ENCODE measurements at places on chromosomes 11 and 22. TPM values are rescaled to one million over a fixed set of nuclear protein-coding genes. Genes with fewer than 3 reads are reported as not detected.

Gene KRTAP5-5
- total RNA-seq = not detected

Gene TREH
- not detected for total RNA-seq

- H3K27ac ChIP-seq = peak overlapping the region; percentile 22
- no peaks in the 10 kb centered on the region for H3K36me3 ChIP-seq
- peak overlapping the region; percentile 70 for H3K4me3 ChIP-seq
Observed at GRCh38 chr22:36027579-36027934, 1.1 kb downstream of the RBFOX2 start.

DNA sequence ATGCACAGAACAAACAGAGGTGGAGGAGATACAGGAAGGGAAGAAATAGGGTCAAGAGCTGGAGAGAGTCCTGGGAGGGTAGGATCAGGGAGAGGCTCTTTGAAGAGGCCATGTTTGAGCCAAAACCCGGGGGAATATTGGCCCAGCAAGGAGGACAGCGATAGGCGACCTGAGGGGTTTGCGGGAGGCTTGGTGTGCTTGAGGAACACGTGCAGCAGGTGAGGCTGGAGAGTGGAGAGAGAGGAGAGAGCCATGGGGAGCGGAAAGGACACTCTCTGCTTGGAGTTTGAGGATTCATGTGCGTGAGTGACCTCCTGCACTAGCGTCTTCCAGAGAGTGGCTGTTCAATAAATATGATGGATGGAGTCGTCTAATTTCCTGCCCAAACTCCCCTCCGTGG is 4.7 kb upstream of the B3GAT1 start:
- no peaks in the 10 kb centered on the region for H3K36me3 ChIP-seq
- no peak overlapping the region for H3K4me3 ChIP-seq
- no peak for DNase-seq
- H3K27me3 ChIP-seq = peaks cover 37% of the 10 kb centered on the region
- H3K4me1 ChIP-seq = peaks cover 6% of the 10 kb centered on the region

DNA sequence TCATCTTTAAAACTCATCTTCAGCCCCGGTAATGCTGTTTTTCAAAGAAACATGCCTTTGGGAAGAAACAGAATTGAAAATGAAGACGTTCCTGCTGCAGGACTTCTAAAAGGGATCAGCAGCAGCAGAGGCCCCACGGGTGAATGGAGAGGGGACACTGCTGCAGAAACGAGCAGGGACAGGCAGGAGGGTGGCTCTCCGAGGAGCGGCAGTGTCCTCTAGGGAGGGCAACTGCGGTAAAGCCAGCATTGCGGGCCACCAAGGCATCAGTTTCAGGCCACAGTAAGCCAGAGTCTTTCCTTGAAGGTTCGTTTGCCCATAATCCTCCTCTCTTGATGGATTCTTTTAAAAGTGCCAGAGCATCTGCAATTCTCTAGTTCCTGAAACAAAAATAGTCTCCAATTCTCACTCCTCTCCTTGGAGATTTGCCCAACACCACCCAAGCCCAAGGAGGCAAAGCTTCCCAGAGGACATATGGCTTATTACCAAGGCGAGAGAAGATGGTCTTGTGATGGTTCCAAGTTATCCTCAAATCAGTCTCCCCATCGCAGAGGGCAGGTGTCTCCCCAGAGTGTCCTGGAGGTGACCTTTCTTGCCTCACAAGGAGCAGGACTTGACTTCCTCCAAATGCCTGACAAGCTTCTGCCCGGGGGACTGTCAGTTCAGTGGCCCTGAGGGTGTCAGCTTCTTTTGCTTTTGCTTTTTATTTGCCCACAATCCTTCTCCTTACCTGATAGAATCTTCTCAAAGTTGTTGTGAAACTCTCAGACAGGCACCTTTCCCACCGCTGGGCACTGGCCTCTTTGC is 341.1 kb upstream of the B3GAT1 start:
- H3K4me1 ChIP-seq = no peaks in the 10 kb centered on the region
- no peak overlapping the region for H3K27ac ChIP-seq
- DNase-seq = no peak
- no peak overlapping the region for H3K4me3 ChIP-seq

GRCh38 chr11:73671701-73672100 is 25.3 kb downstream of the PLEKHB1 start:
- H3K27me3 ChIP-seq = no peaks in the 10 kb centered on the region
- H3K27ac ChIP-seq = no peak overlapping the region
- no peak for DNase-seq
- no peaks in the 10 kb centered on the region for H3K4me1 ChIP-seq
- peaks cover 4% of the 10 kb centered on the region for H3K36me3 ChIP-seq

DNA sequence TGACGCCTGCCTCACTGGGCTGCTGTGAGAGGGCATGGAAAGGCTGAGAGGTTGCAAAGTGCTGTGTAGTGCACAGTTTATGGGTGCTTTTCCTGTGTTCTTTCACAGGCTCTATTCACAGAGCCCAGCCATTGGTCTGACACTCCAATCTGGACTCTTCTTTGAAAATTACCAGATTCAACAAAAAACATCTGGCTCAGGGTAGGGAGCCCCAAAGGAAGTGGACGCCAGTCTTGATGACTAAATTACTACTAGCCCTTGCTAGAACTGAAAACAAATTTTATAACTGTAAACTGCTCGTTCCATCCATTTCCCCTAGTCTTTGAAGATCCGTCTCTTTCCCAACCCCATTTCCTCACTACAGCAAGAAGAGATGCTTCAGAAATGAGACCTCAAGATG is 178.6 kb downstream of the TENM4 start:
- no peak overlapping the region for H3K27ac ChIP-seq
- H3K4me3 ChIP-seq = no peak overlapping the region
- no peaks in the 10 kb centered on the region for H3K27me3 ChIP-seq
- no peaks in the 10 kb centered on the region for H3K36me3 ChIP-seq
- DNase-seq = no peak

DNA sequence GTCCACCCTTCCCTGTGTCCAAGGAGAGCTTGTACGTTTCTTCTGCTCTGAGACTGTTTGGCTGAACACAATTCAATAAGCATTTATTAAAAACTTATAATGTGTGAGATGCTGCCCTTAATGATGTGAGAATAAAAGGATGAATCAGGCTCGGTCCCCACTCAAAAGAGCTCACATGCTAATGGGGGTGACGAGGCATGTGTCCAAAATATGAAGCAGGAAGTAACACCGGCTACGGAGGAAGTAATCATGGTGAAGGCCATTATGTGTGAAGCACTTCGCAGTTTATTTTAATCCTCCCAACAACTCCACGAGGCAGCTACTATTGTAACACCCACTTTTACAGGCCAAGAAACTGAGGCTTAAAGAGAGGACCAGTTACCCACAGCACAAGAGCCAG is 3.4 kb upstream of the RASD2 start:
- no peak for DNase-seq
- H3K27ac ChIP-seq = peak overlapping the region; percentile 38
- H3K36me3 ChIP-seq = no peaks in the 10 kb centered on the region
- peaks cover 10% of the 10 kb centered on the region for H3K27me3 ChIP-seq
- peaks cover 7% of the 10 kb centered on the region for H3K4me1 ChIP-seq

- H3K36me3 ChIP-seq = peaks cover 1% of the 10 kb centered on the region
- no peaks in the 10 kb centered on the region for H3K4me1 ChIP-seq
- H3K27me3 ChIP-seq = peaks cover 8% of the 10 kb centered on the region
- H3K4me3 ChIP-seq = no peak overlapping the region
- no peak overlapping the region for H3K27ac ChIP-seq
- no peak for DNase-seq
Observed at GRCh38 chr11:82776377-82776776, 42.7 kb upstream of the FAM181B start.

Gene PIK3IP1
- total RNA-seq = 10.7 TPM

DNA sequence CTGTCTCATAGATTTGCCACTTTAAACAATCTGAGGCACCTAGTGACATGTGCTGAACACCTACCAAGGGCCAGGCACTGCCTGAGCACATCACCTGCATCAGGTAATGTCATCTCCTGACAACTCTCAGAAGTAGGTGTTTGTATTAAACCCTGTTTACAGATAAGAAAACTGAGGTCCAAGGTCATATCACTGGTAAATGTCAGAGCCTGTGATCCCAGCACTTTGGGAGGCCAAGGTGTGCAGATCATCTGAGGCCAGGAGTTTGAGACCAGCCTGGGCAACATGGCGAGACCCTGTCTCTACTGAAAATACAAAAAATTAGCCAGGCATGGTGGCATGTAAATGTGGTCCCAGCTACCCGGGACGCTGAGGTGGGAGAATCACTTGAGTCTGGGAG is 39.1 kb upstream of the ACCSL start:
- no peak overlapping the region for H3K27ac ChIP-seq
- no peaks in the 10 kb centered on the region for H3K4me1 ChIP-seq
- H3K4me3 ChIP-seq = no peak overlapping the region
- H3K36me3 ChIP-seq = no peaks in the 10 kb centered on the region

GRCh38 chr11:96126917-96127595 is 203.1 kb upstream of the MTMR2 start:
- peak overlapping the region; percentile 80 for H3K27ac ChIP-seq
- peaks cover 68% of the 10 kb centered on the region for H3K4me1 ChIP-seq
- peaks cover 50% of the 10 kb centered on the region for H3K36me3 ChIP-seq
- DNase-seq = no peak
- H3K27me3 ChIP-seq = no peaks in the 10 kb centered on the region
- H3K4me3 ChIP-seq = no peak overlapping the region

Gene PLEKHB1
- total RNA-seq = 13.3 TPM

DNA sequence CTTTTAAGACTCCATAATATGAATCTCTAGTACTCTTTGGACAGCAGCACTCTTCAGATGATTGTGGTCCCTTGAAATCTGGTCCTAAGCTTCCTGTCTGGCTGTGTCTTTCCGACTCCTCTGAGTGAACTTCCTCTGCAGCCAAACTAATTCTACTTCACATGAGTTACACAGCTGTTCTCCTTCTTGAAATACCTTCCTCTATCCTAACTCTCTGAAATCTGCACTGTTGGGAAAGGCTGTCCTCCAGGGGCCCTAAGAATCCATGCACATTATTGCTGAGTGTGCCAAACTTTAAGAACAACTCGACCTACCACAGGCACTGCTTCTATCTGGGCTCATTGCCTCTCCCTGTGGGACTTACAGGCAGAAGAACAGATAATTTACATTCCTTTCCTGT is 217.3 kb upstream of the ARHGAP42 start:
- H3K27me3 ChIP-seq = no peaks in the 10 kb centered on the region
- H3K27ac ChIP-seq = no peak overlapping the region
- H3K36me3 ChIP-seq = no peaks in the 10 kb centered on the region
- no peak overlapping the region for H3K4me3 ChIP-seq
- H3K4me1 ChIP-seq = no peaks in the 10 kb centered on the region

DNA sequence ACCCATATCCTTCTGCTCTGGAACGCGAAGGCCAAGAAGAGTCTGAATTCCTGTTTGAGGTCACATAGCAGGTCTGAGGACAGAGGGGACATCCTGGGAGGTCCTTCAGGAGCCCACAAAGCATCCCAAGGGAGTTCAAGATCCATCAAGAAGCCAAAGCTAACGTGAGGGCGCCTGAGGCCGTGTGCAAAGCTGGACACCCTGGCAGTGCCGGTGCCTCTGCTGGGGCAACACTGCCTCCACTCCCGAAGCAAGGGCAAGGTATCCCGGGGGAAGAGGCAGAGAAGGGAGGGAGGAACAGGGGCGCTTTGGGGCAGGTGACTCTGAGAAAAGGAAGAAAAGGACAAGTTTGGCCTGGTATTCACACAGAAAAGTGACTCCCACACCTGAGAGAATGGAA is 50.3 kb upstream of the CDON start:
- no peak overlapping the region for H3K27ac ChIP-seq
- H3K27me3 ChIP-seq = no peaks in the 10 kb centered on the region

GRCh38 chr22:17237038-17237668 is 17.9 kb upstream of the ADA2 start:
- DNase-seq = peak; percentile 21
- no peaks in the 10 kb centered on the region for H3K27me3 ChIP-seq
- H3K36me3 ChIP-seq = no peaks in the 10 kb centered on the region
- H3K27ac ChIP-seq = peak overlapping the region; percentile 87
- H3K4me1 ChIP-seq = peaks cover 10% of the 10 kb centered on the region
- peak overlapping the region; percentile 67 for H3K4me3 ChIP-seq

Gene OPCML
- not detected for total RNA-seq

Gene GRAP2
- 65.2 TPM for total RNA-seq

- DNase-seq = no peak
- no peaks in the 10 kb centered on the region for H3K36me3 ChIP-seq
- H3K27me3 ChIP-seq = peaks cover 3% of the 10 kb centered on the region
- H3K27ac ChIP-seq = no peak overlapping the region
- H3K4me1 ChIP-seq = no peaks in the 10 kb centered on the region
- H3K4me3 ChIP-seq = no peak overlapping the region
Observed at GRCh38 chr11:71209181-71209580, 43.2 kb downstream of the SHANK2 start.

DNA sequence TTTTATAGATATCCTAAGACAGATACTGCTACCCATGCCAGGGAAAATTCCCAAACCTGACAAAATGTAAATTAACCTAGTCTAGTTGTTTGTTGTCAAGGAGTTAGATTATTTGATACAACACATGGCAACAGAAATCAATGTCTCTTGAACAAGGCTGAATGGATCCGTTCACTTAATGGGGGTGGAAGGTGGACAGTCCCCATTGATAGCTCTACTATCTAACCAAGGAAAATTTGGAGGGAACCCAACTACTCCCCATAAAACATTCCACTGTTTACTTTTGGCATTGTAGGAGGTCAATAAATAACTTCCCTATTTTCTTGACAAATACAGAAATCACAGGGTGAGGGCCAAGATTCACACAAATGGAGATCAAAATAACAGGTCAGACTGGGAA is 117.9 kb upstream of the GRIA4 start:
- H3K27ac ChIP-seq = no peak overlapping the region
- H3K4me3 ChIP-seq = no peak overlapping the region
- no peak for DNase-seq
- no peaks in the 10 kb centered on the region for H3K36me3 ChIP-seq

- DNase-seq = no peak
- no peaks in the 10 kb centered on the region for H3K27me3 ChIP-seq
- H3K27ac ChIP-seq = no peak overlapping the region
- no peak overlapping the region for H3K4me3 ChIP-seq
- no peaks in the 10 kb centered on the region for H3K4me1 ChIP-seq
- no peaks in the 10 kb centered on the region for H3K36me3 ChIP-seq
Observed at GRCh38 chr11:133619397-133619796, 87.1 kb upstream of the OPCML start.

DNA sequence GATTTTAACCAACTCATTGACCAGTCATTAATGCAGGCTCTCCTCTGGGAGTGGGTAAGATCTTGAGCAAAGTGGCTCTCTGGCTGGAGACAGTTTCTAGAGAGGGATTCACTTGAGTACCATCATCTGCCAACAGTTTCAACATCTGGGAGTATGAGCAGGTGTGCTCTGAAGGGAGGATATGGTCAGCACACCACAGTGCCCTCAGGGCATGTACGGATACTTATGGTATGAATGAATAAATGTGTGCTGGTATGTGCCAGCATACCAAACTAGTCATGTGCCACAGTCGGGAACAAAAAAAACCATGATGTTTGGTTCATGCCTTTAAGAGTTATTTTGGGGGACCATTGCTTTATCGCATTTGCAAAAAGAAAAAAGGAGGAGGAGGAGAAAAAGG is 1197.5 kb upstream of the TENM4 start:
- H3K27me3 ChIP-seq = no peaks in the 10 kb centered on the region
- no peaks in the 10 kb centered on the region for H3K36me3 ChIP-seq
- no peaks in the 10 kb centered on the region for H3K4me1 ChIP-seq
- no peak overlapping the region for H3K4me3 ChIP-seq
- no peak for DNase-seq
